NCI-H524 (cell line): ENCODE measurements at places on chromosomes 11 and 22.

- no peak for DNase-seq
Observed at GRCh38 chr11:130323452-130324450, 9.0 kb upstream of the ZBTB44 start.

GRCh38 chr11:77129842-77130756 lies 2.1 kb downstream of the MYO7A start:
- no peak for DNase-seq

DNA sequence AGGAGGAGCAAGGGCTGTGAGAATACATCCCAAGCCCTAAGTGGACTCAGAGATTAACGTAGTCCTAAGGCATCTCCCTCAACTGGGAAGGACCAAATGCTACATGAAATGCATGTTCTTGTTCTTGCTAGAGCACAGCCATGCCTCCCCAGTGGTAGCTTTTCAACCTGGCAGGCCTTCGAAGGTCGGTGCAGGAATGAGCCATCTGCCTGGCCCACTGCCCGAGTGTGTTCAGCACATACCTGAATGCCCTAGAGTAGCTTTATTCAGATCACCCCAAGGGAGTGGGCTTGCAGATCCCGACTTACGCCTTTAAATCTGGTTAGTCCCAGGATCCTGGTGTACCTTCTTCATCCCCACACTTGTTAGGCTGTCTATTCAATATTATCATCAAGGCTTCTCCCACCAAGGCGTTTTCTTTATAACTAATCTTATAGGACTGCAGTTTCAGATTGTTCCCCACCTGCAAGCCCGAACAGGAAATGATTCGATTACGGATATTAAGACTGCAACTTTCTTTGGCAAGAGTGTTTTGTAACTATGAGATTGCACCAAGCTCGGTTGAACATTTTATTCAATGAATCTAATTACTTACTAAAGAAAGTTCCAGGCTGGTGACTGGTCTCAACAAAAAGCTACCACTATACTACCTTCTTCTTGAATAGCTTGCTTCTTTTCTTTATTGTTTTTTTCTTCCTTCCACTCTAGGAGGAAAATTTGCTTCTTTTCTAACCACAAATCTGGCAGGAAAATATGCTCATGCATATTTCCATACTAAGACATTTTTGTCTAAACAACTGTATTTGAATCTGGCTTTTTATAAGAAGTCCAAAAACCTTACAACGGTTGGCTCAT lies 115.6 kb downstream of the SGSM3 start:
- DNase-seq, result no peak

DNA sequence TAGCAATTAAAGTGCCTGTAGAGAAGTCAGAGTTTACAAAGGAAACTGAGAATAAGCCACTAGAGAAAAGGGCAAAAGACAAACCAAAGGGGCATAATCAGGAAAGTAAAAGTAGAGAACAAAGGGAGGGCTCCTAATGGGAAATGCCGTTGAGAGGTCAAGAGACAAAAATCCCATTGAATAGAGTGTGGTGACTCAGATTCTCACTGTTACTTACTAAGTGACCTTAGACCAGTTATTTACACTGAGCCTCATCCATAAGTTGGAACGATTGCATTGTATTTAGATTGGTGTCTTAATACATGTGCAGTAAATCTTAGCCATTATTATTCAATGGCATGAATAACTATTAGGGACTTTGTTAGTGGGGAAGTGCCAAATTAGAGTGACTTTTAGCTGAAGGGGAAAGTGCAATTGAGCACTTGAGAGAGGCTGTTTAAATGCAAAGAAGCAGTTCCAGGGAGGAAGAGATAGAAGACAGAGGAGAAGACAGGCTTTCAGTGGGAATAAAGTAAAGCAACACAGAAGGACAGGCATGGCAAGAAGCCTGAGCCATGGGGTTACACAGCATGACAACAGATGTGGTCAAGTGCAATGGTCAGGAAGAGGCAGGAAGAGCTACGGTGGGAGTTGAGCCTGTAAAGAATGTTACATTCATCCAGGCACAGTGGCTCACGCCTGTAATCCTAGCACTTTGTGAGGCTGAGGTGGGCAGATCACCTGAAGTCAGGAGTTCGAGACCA lies 82.6 kb downstream of the UBASH3B start:
- DNase-seq, result no peak

DNA sequence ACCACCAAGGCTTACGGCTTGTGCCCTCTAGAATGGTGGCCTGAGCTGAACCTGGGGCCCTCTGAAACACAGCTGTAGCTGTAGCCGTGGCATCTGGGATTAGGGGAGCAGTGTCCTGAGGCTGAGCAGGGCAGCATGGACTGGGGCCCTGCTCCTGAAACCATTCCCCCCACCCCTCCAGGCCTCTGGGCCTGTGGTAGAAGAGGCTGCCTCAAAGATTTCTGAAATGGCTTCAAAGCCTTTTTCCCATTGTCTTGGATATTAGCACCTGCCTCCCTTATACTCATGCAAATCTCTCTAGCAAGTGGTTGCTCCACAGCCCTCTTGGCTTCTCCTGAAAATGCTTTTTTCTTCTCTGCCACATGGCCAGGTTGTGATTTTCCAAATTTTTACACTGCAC lies 106.9 kb downstream of the CTNND1 start:
- DNase-seq, result no peak

GRCh38 chr11:33292311-33292710 lies 35.1 kb downstream of the HIPK3 start:
- DNase-seq, result no peak

DNA sequence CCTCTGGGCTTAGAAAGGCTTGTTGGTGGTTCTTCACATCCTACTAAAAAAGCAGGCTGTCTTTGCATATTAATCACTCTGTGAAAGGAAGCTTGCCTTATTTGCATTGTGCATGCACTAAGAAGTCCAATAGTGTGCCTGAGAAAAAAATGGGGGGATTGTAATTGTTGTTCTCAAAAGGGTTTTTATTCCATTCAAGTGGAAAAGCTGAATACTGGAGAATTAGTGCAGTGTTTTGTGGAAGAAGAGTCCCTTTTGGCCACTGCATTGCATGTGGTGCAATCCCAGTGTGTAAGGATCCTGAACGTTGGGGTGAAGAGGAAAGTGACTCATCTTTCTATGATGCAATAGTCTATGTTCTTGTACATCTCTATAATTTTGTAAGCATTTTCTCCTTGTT lies 16.5 kb downstream of the NCAM1 start:
- no peak for DNase-seq

GRCh38 chr11:64318766-64319761 lies 1.1 kb downstream of the PRDX5 start:
- no peak for DNase-seq

DNA sequence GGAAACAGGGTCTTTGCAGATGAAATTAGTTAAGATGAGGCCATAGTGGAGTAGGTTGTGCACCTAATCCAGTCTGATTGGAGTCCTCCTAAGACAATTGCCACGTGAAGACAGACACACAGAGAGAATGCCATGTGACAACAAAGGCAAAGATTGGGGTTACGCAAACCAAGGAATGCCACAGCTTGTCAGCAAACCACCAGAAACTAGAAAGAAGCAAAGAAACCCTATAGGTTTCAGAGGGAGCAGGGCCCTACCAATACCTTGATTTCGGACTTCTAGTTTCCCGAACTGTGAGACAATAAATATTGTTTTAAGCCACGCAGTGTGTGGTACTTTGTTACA lies 8.2 kb upstream of the LAYN start:
- DNase-seq, result no peak

- no peak for DNase-seq
Observed at GRCh38 chr11:13090228-13090708, 81.2 kb downstream of the RASSF10 start.

GRCh38 chr11:86669424-86669823 lies 3.0 kb downstream of the ME3 start:
- DNase-seq, result peak; percentile 59

- DNase-seq, result peak; percentile 22
Observed at GRCh38 chr11:36333897-36334296, 37.8 kb downstream of the PRR5L start.
